ENCODE measurements at places on chromosomes 7 and 10.

DNA sequence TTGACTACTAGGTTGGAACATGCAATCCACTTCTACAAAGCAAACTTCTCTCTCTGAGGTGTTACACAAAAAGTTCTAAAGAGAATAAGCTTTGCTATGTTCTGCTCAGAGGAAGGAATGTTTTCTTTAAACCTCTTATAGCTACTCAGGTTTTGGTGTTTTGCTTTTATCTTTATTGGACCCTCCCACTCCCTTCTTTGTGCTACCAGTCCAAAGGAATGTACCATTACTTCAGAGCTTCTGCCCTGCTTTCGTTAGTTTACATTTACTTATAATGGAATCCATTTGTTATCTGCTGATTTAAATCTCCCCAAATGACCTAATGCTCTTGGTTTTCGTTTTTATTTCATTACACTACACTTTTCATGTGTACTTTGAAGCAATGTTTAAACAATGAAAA is 154.9 kb downstream of the ATE1 start:
- no peak for DNase-seq

DNA sequence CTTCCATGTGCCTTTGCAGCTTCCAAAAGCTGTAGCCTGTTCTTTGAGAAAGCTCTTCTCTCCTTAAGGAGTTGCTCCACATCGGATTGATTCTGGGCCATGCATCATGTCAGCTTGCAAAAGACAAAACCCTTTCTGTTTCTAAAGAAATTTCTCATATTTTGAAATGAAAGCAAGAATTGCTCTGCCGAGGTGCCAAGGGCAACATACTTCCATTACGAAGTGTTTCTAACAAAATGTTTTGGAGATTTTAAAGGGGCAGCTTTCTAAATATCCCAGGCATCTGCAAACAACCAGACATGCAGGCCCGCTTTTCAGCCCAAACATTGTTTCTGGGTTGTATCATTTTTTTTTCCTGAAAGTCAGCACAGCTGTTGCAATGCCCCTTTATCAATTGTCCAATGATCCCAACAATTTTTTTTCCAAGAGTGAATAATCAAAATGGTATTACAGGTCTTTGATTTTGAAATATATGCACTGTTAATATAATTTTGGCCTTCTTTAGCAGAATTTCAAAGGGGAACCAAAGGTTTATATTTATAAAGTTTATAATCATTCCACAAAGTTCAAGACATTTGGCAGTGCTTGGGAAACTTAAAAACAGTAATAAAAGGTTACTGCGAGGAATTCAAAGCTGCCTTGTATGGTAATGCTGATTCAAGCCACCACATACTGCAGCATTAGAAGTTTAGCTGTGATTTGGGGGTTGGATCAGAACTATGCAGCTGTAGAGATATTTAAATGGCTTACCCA is 61.0 kb downstream of the TES start:
- DNase-seq, result no peak

- DNase-seq, result no peak
Observed at GRCh38 chr10:114584419-114584818, 73.7 kb downstream of the ABLIM1 start.

GRCh38 chr10:92891885-92892690 is 43.8 kb downstream of the EXOC6 start:
- no peak for DNase-seq

DNA sequence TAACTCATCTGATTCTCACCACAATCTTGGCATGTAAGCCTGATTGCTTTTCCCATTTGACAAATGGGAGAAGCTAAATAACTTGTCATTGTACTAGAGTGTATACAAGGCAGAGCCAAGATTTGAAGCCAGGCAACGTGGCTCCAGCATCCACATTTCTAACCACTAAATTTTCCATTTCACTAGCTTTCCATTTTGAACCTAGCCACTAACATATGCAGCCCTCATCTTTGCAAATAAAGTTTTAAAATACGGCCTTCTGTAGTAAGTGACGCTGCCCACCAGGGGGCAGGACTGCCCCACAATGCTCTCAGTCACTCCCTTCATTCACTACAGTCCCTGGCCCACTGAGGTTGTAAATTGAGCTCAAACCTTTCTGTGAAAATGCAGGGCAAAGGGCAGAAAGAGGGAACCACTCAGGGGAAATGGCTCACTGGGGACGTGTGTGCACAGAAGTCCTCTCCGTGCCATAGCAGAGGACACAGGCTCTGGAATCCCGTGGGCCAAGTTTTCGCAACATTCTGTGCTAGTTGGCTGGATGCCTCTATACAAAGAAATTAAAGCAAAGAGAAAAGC is 315.7 kb downstream of the TNS3 start:
- peak; percentile 83 for DNase-seq

- DNase-seq, result no peak
Observed at GRCh38 chr10:130079614-130080460, 30.8 kb downstream of the C10orf143 start.

DNA sequence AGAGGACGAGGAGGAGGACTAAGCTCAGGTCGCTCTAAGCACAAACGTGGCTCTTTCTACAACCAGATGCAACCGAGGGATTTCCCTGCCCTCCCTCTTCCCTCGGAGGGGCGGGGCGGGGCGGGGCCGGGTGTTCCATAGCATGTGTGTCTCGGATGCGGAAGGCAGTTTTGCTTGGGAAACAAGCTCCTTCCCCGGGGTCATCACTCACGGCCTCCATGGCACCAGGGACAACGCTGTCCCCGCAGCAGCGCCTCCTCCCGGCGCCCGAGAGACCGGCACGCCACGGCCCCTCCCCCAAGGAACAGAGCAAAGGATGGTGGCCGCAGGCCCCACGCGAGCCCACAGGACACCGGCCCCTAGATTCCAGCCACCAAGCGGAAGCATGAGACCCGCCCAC is 110.5 kb downstream of the PAXIP1 start:
- no peak for DNase-seq

GRCh38 chr7:71461572-71461971 is 329.6 kb downstream of the GALNT17 start:
- no peak for DNase-seq

DNA sequence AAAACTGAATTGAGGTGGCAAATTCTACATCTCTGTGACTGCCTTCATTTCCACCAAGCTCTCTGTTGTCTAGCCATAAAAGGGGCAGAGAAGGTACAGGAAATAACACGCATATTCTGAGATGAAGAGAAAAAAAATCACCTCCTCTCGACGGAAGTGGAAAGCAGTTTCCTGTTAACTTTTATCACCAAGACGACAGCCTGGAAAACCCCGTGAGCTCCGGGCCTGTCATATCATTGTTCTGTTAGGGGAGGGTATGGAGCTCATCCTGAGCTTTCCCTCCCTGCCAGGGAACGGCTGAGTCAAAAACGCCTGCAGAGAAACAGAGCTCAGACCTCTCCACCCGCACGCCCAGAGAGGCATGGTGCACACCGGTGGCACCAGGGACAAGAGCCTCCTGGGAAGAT is 200.3 kb downstream of the PRPF18 start:
- no peak for DNase-seq

GRCh38 chr10:26215396-26215934 is 1.1 kb upstream of the GAD2 start:
- no peak for DNase-seq

DNA sequence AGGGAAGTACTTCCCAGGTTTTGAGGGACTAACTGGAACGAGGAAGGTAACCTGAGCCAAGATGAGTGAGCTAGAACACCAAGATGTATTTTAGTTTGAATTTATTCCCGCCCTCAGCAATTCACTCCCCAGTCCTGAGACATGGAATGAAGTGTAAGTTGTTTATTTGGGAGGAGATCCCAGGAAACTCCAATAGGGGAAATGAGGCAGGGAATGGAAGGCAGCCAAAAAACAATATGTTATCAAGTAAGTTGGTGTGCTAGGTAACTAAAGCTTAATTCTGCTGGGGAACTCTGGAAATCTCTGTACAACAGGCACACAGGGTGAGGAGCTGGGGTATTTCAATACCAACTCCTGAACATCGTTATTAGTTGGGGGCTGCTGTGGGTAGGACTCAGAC is 189.7 kb upstream of the HDAC9 start:
- DNase-seq, result no peak

GRCh38 chr7:128988372-128988771 is 50.6 kb downstream of the IRF5 start:
- DNase-seq, result no peak

DNA sequence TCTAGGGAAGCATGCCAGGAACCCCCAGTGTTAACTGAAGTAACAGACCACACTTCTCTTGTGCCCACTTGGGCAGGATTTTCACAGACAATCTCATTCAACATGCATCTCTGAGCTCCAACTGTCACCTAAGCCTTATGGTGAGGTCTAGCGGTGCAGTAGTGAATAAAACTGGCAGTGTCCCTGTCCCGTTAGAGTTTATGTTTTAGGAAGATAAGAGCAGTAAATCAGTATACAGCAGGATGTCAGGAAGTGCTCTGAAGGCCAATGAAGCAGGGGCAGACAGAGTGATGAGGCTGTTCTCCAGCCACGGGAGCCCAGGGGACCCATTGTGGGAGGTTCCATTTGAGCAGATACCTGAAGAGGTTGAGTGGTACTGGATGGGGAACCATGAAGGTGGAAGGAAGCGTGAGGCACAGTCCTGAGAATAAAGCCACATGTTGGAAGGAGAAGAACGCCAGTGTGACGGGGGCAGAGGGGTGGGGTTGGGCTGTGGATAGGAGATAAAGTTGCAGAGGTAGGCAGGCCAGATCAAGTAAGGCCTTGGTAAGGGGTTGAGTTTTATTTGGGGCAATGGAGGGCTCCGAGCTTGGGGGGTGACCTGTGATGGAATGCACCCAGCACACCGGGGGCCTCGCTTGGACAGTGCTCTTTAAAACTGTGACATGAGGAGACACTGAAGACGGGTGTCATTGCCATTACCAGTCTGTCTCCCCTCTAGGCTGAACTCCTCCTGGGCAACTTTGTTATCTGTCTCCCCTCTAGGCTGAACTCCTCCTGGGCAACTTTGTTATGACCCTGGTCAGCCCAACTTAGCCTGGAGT is 6.6 kb downstream of the GDF10 start:
- DNase-seq, result no peak

DNA sequence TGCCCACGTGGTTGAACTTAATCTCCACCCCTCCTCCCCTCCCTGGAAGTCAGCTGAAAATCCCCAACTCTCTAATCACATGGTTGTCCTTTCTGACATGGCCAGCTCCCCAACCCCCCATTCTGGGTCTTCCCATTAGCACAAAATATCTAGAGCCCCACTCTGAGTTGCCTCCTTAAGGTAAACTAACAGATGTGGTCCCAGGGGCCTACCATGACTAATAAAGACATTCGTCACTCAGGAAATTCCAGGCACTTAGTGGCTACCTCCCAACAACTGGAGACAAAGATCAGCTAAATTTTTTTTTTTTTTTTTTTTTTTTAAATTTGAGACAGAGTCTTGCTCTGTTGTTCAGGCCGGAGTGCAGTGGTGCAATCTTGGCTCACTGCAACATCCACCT is 21.1 kb downstream of the CCDC126 start:
- DNase-seq, result no peak

DNA sequence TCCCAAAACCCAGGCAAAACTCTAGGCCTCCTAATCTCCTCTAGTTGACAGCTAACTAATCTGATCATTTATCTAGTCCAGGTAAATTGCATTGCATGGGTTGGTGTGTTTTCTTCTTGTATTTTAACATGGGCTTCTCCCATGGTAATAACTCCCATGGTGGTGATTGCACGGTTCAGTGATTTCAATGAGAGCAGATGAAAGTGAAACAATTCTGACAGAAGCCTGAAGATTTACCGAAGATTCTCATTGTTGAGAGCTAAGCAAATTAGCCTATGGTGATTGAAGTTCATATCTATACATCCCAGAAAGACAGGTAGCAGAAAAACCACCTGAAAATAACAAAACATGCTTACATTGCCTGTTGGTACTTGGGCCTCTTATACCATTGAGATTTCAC is 26.6 kb upstream of the LIPN start:
- no peak for DNase-seq

GRCh38 chr10:110221721-110222261 is 14.4 kb downstream of the MXI1 start:
- DNase-seq, result peak; percentile 53

DNA sequence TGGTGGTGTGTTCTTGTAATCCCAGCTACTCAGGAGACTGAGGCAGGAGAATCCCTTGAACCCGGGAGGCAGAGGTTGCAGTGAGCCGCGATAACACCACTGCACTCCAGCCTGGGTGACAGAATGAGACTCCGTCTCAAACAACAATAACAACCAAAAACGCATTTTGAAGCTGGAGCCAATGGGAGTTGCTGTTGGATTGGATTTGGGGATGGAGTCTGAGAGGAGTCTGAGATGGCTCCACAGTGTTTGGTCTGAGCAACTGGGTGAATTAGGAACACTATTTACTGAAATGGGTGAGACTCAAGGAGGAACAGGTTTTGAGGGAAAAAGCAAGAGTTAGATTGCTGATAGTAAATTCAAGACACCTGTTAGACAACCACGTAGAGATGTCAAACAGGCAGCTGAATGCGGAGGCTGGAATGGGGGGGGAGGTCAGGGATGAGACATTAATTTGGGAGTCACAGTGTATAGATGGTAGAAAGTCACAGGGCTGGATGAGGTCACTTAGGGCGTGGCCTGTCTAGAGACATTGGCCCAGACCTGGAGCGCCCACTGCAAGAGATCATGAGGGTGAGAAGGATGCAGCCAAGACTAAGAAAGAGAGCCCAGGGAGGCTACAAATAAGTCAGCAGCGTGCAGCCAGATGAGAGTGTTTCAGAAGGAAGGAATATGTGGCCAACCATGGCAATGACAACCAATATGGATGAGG is 56.4 kb downstream of the CYCS start:
- DNase-seq, result no peak

DNA sequence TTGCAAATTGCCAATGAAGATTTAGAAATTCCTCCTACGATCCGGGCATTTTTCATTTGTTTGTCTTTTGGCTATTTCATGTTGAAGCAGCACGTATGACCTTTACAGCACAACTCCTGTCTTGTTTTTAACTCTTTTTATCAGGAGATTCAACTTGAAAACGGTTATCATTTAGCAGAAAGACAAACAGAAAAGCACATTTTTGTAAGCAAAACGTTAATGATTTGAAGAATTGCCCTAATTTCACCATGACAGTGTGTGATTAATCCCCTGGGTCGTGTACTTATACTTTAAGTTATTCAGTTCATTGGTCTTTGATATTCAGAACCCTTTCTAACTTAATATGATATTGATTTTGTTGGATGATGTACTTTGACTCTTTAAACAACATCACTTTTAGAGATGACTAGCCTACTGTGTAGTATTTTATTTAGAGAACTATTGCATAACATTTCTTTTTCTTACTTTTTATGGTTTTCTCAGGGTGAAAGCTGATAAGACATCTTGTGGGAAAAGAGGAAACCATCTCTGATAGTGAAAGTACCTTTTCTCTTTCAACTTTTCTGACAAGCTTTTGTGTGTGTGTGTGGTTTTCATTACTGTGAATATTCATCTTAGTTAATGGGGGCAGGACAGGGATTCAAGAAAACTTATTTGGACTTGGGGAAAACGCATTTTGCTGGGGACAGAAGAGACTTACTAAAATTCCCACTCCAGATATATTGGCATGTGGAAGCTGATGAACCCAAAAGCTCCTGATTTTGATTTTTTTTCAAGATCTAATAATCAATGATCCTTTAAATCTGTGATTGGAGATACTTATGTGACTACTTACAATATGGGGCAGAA is 8.1 kb downstream of the HHEX start:
- DNase-seq, result no peak

GRCh38 chr7:44633254-44634186 is 27.1 kb downstream of the OGDH start:
- DNase-seq, result no peak

- DNase-seq, result no peak
Observed at GRCh38 chr10:78972160-78972946, 96.4 kb upstream of the ZMIZ1 start.

All from NCI-H1694 (cell line).